ENCODE measurements at places on chromosomes 4 and X.

- no peak for DNase-seq
Observed at GRCh38 chr4:30600246-30601017, 119.7 kb upstream of the PCDH7 start.

DNA sequence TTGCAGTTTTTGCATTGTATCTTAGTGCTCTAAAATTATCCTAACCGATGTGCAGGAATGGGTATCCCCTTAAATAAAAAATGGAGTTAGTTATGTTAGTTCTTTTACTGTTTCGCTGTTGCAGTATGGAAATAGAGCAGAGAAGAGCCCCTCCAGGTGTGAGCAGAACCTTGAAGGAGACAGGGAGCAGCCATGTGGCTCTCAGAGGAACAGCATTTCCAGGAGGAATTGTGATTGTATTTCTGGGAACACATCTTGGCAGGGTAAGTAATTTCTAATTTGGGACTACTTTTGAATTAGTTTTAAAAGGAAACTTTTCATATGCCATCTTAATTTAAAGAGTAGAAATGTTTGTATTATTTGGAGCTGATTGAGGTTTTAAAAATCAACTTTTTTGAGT is 5.3 kb upstream of the CCDC158 start:
- no peak for DNase-seq

- no peak for DNase-seq
Observed at GRCh38 chr4:73815145-73815544, 21.3 kb upstream of the CXCL6 start.

GRCh38 chr4:128682942-128683666 is 126.4 kb upstream of the JADE1 start:
- no peak for DNase-seq
